Right lobe of liver (tissue), 6 donors: ENCODE measurements at places on chromosomes 3 and 15. TPM values are rescaled to one million over a fixed set of nuclear protein-coding genes. Genes with fewer than 3 reads are reported as not detected.

TAGLN3 gene
- not detected for total RNA-seq

- no peak overlapping the region for H3K27ac ChIP-seq
- H3K4me3 ChIP-seq = no peak overlapping the region
- DNase-seq = no peak
- H3K27me3 ChIP-seq = no peaks in the 10 kb centered on the region
Observed at GRCh38 chr15:50257924-50258323, 7.6 kb downstream of the HDC start.

RTF1 gene
- total RNA-seq = 14.4 TPM

PIGZ gene
- total RNA-seq = 1.2 TPM

DNA sequence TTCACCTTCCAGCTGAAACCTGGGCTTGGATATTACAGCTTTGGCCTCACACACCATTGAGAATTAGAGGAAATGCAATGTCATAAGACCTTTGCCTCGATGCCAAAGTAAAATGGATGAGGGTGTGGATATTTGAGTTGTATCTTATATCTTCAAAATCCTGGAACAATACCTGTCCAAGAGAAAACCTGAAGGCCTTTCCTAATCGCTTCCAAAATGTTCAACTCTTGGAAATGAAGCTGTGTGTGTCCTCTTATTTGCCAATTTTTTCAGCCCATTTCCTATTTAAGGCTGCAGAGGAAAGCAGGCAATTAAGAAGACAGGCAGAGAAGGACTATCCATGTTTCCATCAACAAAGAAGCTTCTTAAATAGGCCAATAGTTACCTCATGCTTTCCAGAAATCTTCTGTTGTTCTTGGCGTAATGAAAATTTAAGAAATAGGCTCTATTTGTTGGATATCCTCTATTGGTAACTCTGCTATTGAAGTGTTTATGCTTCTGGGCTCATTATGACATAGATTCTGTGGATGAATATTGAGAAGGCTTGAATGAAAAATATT, 99.5 kb upstream of the ZBTB20 start:
- H3K4me1 ChIP-seq = no peaks in the 10 kb centered on the region
- H3K27me3 ChIP-seq = no peaks in the 10 kb centered on the region
- no peak overlapping the region for H3K27ac ChIP-seq
- no peak for DNase-seq

CFAP44 gene
- 2.3 TPM for total RNA-seq

PPARG gene
- 13.2 TPM for total RNA-seq

GOLGA6B gene
- total RNA-seq = 0.19 TPM

DNA sequence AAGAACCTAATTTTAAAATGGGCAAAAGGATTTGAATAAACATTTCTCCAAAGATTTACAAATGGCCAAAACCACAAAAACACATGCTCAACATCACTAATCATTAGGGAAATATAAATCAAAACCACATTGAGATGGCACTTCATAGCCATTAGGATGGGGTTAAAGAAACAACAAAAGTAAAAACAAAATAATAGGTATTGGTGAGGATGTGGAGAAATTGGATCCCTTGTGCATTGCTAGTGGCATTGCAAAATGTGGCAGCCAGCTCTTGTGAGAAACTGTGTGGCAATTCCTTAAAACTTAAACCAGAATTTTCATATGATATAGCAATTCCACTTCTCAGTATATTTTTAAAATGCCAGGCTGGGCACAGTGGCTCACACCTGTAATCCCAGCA, 126.5 kb downstream of the STT3B start:
- no peak overlapping the region for H3K4me3 ChIP-seq
- no peaks in the 10 kb centered on the region for H3K27me3 ChIP-seq
- no peaks in the 10 kb centered on the region for H3K4me1 ChIP-seq
- no peaks in the 10 kb centered on the region for H3K36me3 ChIP-seq

RPL29 gene
- 455 TPM for total RNA-seq

FBXL22 gene
- 0.56 TPM for total RNA-seq

MYL3 gene
- 0.64 TPM for total RNA-seq

CD80 gene
- 1.3 TPM for total RNA-seq

DNA sequence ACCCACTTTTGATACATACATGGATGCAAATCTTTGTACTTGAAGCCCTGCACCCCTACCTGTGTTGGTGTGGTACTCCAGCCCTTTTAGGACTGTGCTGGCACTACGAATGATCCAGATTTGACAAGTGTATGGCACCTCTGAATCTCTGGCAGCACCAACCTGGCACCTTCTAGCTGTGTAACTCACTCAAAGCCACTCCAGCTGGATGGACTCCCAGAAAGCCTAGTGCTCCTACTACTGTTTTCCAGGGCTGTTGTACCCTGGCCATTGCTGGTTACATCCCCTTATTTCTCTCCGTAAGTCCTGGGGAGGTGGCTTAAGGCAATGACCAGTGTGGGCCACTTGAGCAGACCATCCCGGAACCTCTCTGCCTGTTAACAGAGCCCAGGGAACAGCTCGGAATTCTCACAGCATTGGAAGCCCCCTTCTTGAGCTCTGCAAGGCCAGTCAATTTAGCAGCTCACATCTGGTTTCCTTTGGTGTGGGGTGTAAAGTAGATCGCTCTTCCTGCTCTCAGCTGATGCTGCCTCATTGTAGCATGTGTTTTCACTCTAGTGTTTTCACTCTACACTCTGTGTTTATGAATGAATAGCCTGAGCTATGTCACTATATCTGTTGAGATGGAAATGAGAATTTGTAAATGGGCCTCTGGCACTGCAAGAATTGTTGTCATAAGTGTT, 12.2 kb downstream of the CALML4 start:
- H3K27me3 ChIP-seq = no peaks in the 10 kb centered on the region
- H3K27ac ChIP-seq = no peak overlapping the region
- H3K4me1 ChIP-seq = peaks cover 8% of the 10 kb centered on the region
- peak; percentile 80 for DNase-seq
- no peak overlapping the region for H3K4me3 ChIP-seq

- H3K36me3 ChIP-seq = no peaks in the 10 kb centered on the region
- DNase-seq = no peak
- H3K4me3 ChIP-seq = no peak overlapping the region
- no peaks in the 10 kb centered on the region for H3K27me3 ChIP-seq
Observed at GRCh38 chr3:29249829-29250345, 31.0 kb upstream of the RBMS3 start.

GRCh38 chr3:186798239-186798874, 7.9 kb downstream of the RFC4 start:
- H3K4me3 ChIP-seq = no peak overlapping the region
- no peaks in the 10 kb centered on the region for H3K4me1 ChIP-seq
- H3K36me3 ChIP-seq = no peaks in the 10 kb centered on the region
- no peak for DNase-seq

- no peaks in the 10 kb centered on the region for H3K36me3 ChIP-seq
- no peaks in the 10 kb centered on the region for H3K27me3 ChIP-seq
- no peak overlapping the region for H3K27ac ChIP-seq
- DNase-seq = no peak
- H3K4me3 ChIP-seq = no peak overlapping the region
Observed at GRCh38 chr3:99549957-99550603, 88.3 kb upstream of the COL8A1 start.

GRCh38 chr3:182182531-182182968, 470.8 kb downstream of the SOX2 start:
- H3K4me3 ChIP-seq = no peak overlapping the region
- H3K27ac ChIP-seq = no peak overlapping the region
- no peaks in the 10 kb centered on the region for H3K27me3 ChIP-seq
- no peaks in the 10 kb centered on the region for H3K36me3 ChIP-seq
- H3K4me1 ChIP-seq = no peaks in the 10 kb centered on the region
- no peak for DNase-seq

GRCh38 chr3:53202331-53203015, 41.5 kb downstream of the PRKCD start:
- H3K4me3 ChIP-seq = no peak overlapping the region
- DNase-seq = no peak
- no peaks in the 10 kb centered on the region for H3K36me3 ChIP-seq

- H3K4me1 ChIP-seq = no peaks in the 10 kb centered on the region
- H3K27ac ChIP-seq = no peak overlapping the region
- no peak overlapping the region for H3K4me3 ChIP-seq
Observed at GRCh38 chr3:170027233-170028102, 10.3 kb upstream of the GPR160 start.

DNA sequence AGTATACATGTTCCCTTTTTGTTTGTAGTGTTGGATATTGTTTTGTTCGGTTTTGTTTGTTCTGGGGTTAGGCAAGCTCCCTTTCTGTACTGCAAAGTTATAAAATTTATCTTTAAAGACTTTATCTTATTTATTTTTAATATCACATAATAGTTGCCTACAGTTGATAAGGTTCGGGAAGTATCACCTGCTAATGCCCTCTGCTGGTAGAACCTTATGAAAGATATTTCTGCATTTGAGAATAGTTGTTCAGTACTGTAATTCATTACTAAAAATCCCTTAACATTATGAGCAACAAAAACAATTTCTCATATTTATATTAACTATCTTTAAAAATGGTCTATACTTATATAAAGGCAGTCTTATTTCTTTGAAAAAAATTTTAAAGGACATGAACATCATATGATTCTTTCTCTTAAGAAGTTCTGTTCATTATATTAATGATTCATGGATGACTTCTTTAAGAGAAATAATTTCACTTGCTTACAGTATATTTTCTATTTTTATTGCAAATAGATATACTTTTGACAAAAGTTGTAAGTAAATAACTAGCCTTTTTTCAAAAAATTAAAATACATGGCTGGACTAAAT, 1126.8 kb downstream of the SI start:
- no peaks in the 10 kb centered on the region for H3K4me1 ChIP-seq
- no peaks in the 10 kb centered on the region for H3K27me3 ChIP-seq
- H3K4me3 ChIP-seq = no peak overlapping the region
- no peaks in the 10 kb centered on the region for H3K36me3 ChIP-seq
- DNase-seq = no peak

RETNLB gene
- total RNA-seq = not detected

- H3K27ac ChIP-seq = no peak overlapping the region
- DNase-seq = no peak
- no peaks in the 10 kb centered on the region for H3K4me1 ChIP-seq
- no peak overlapping the region for H3K4me3 ChIP-seq
- H3K36me3 ChIP-seq = no peaks in the 10 kb centered on the region
Observed at GRCh38 chr15:93497291-93497690, 408.3 kb upstream of the RGMA start.

DNA sequence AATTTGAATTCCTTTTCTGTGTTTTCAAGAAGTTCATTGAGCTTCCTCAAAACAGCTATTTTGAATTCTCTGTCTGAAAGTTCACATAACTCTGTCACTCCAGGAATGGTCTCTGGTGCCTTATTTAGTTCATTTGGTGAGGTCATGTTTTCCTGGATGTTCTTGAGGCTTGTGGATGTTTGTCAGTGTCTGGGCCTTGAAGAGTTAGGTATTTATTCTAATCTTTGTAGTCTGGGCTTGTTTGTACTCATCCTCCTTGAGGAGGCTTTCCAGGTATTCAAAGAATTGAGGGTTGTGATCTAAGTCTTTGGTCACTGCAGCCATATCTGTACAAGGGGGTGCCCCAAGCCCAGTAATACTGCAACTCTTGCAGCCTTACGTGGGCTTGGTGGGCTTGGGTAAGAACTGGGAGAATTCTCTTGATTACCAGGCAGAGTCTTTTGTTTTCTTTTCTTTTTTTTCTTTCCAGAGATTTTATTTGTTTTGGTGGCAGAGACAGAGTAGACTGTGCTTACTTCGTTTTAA, 19.3 kb upstream of the CCNDBP1 start:
- no peak overlapping the region for H3K27ac ChIP-seq
- no peaks in the 10 kb centered on the region for H3K27me3 ChIP-seq
- no peaks in the 10 kb centered on the region for H3K36me3 ChIP-seq
- H3K4me3 ChIP-seq = no peak overlapping the region
- H3K4me1 ChIP-seq = no peaks in the 10 kb centered on the region

DNA sequence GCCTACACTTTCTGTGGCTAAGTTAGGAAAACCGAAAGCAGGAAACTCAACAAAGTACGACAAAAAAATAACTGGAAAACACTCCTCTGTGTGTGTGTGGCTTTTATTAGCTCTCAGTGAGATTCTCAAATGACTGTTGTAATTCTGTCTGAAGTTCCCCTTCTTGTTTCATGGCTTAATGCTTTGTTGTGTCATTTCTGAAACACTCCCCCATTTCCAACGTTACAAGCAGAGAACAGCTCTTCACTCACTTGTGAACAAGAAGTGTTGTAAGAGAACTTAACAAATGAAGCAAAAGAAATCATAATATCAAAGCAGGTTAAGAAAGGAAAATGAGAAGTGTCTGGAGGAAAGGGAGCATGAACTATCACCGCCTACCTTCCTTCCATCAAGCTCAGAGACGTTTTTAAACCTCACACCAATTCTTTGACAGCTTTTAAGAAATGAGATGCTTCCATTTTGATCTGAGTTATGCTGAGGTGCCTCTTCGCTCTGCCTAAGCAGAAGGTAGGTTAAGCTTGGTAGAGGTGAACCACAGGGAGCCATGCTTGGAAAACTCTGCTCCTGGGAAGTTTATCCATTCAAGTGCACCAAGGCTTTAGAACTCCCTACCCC, 12.4 kb upstream of the SEC62 start:
- no peak for DNase-seq
- H3K27me3 ChIP-seq = no peaks in the 10 kb centered on the region
- no peak overlapping the region for H3K27ac ChIP-seq
- no peaks in the 10 kb centered on the region for H3K4me1 ChIP-seq
- H3K36me3 ChIP-seq = no peaks in the 10 kb centered on the region

GRCh38 chr15:76206325-76206976, 104.8 kb downstream of the ETFA start:
- no peaks in the 10 kb centered on the region for H3K27me3 ChIP-seq
- H3K4me1 ChIP-seq = no peaks in the 10 kb centered on the region
- peak; percentile 86 for DNase-seq
- H3K27ac ChIP-seq = no peak overlapping the region
- no peak overlapping the region for H3K4me3 ChIP-seq
- H3K36me3 ChIP-seq = no peaks in the 10 kb centered on the region

GRCh38 chr3:152345233-152345632, 76.5 kb downstream of the MBNL1 start:
- no peaks in the 10 kb centered on the region for H3K36me3 ChIP-seq
- H3K4me3 ChIP-seq = no peak overlapping the region
- no peak overlapping the region for H3K27ac ChIP-seq
- H3K4me1 ChIP-seq = no peaks in the 10 kb centered on the region

CTXN2 gene
- total RNA-seq = not detected

CPA3 gene
- total RNA-seq = 0.22 TPM

GRCh38 chr3:173395073-173395411, 2.5 kb upstream of the NLGN1 start:
- no peak for DNase-seq
- H3K27ac ChIP-seq = no peak overlapping the region
- H3K36me3 ChIP-seq = no peaks in the 10 kb centered on the region
- H3K4me3 ChIP-seq = peak overlapping the region; percentile 37

DNA sequence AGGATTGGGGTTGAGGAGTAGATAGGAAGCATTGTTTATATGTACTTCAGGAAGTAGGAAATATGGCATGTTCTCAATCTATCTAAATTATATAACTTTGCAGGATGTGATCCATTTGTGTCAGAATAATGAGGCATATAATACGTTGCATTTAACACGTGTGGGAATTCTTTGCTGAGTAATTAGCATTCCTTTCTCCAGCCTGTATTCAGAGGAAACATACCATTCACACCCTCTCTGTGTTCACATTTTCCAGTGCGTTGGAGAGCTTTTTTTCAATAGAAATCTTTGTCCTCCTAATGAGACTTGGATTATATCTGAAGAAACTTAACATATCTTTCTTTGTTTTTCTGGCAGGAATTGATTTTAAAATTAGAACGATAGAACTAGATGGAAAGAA, 33.0 kb upstream of the APH1B start:
- no peak for DNase-seq
- no peak overlapping the region for H3K4me3 ChIP-seq
- H3K4me1 ChIP-seq = no peaks in the 10 kb centered on the region
- H3K27me3 ChIP-seq = no peaks in the 10 kb centered on the region

GRCh38 chr3:101310978-101311375, 9.4 kb downstream of the IMPG2 start:
- H3K4me1 ChIP-seq = no peaks in the 10 kb centered on the region
- H3K36me3 ChIP-seq = no peaks in the 10 kb centered on the region
- H3K27me3 ChIP-seq = no peaks in the 10 kb centered on the region
- no peak overlapping the region for H3K27ac ChIP-seq
- DNase-seq = no peak
